ENCODE measurements at places on chromosomes 11 and 22.

DNA sequence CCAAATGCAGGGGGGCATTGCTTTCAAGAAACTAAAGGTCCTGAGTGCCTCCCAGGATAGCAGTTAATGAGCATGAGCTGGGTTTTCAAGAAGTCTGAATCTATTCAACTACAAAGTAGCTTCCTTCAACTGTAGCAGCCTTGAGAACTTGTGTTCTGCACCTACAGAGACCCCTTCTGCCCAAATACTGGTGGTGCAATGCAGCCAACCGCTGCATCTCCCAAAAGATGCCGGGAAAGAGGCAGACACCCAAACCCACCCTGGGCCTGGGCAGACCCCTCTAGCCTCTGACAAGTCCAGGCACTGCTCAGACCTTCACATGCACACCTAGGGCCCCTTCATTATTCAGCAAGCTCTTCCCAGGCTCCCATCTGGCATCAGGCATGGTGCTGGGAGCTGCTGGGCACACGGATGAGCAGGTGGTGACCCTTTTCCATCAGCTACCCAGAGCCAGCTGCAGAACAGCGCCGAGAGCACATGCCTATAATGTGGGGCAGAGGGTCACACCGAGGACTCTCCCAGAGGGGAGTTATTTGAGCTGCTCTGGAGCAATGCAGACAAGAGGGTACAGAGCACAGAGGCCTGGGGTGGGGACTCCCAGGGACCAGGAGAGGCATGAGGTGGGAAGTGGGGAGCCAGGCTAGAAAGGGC, 44.9 kb upstream of the ETS1 start:
- DNase-seq, result no peak

DNA sequence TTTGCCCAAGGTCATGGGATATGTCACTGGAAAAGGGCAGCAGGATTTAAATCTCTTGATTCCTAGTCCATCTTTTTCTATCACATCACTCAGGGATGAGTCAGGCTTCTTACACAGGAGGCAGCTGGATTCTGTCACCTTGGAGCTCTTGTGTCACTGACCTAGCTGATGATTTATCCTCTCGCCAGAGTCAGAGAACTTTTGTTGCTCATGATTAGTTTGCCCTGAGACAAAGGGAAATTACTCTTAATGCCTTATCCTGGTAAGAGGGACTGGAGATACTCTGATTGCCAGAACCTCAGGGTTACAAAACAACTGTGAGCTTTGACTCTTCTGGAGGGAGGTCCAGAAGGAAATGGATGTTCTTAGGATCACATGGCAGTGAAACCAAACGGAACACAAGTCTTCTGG, 10.1 kb downstream of the COA4 start:
- DNase-seq, result no peak

- DNase-seq, result no peak
These were observed 1.4 kb downstream of the CELSR1 start for GRCh38 chr22:46535876-46536536.

GRCh38 chr11:92638678-92639077, 330.8 kb upstream of the MTNR1B start:
- no peak for DNase-seq

DNA sequence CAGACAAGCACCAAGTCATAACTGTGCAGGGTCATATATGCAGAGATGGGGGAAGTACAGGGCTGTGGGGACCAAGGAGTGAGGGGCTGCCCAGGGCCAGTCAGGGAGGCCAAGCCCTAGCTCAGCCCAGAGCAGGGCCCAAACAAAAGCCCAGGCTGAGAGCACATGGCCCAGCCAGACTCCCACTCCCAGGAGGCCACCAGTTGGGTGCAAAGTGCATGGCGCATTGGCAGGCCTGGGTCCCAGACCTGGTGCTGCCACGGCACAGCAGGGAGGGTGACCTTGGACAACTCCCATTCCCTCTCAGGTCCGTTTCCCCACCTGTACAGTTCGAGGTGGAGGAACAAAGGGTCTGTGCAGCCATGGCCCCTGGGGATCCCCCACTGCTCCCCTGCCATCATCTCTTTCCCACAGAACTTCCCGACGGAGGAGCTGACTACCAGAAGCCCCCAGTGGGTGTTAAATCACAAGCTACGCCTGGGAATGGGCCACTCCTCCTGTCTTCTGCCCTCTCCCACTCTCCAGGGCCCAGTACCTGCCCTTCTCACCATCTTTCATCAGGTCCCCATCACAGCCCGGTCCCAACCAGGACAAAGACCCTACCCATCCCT, 608 bp downstream of the NIPSNAP1 start:
- no peak for DNase-seq

DNA sequence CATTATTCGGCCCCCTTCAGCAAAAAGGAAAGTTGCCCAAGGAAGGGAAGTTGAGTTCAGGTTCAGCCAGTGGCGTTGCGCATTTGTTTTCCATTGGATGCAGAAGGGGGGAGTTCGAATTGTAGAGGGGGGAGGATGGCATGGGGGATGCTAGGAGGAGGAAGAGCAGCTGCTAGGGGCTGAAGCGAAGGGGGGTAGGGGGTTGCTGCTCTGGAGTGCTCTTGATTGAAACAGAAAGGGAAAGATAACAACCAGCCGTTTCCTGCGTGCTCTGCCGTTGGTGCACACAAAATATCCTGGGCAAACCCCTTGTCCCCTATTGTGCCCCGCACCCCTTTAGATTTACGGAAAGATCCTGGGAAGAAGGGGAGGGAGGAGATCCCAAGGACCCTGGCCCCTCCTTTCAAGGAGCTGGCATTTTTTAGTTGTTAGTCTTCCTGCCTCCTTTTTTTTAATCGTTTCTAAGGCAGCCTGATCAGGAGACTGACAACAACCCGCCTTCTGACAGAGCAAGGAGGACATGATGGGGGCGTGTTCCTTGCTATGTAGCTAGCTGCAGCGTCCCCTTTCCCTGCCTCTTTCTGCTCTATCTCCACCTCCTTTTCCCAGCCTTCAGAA, 2.1 kb downstream of the KMT2A start:
- DNase-seq, result peak; percentile 41

DNA sequence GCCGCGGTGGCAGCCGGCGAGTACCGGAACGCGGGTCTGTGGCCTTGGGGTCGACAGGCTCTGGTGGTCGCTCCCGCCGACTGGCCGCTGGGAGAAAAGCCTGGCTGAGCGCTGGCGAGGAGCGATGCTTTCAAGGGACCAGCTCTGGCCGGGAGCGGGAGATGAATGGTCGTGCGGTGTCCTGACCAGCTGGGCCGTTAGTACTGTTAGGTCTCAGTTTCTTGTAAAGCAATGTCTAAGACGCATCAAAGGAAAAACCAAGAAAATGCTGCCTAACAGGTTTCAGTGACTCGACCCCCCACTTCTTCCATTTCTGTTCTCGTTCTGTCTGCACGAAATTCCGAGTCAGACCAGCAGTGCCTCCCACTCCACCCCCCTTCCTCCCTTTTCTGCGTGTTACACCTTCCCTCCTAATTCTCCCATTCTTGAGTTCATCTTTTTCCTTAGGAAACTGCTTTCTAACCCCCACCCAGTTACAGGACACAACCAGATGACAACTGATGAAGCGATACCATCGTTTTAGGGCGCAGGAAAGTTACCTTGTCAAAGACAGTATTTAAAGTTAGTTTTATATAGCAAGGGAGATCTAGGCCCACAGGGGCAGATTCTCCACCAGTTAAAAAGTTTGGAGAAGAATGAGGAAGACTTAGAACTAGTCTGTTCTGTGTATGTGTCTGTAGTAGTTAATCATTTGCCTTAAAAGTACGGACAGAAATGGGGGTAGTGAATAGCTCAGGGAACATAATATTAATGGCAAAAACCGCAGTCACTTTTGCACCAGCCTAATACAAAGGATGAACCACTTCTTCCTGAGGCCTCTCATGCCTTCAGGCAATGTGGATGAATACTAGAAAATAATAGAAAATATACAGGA, 1.0 kb downstream of the CUL5 start:
- no peak for DNase-seq

DNA sequence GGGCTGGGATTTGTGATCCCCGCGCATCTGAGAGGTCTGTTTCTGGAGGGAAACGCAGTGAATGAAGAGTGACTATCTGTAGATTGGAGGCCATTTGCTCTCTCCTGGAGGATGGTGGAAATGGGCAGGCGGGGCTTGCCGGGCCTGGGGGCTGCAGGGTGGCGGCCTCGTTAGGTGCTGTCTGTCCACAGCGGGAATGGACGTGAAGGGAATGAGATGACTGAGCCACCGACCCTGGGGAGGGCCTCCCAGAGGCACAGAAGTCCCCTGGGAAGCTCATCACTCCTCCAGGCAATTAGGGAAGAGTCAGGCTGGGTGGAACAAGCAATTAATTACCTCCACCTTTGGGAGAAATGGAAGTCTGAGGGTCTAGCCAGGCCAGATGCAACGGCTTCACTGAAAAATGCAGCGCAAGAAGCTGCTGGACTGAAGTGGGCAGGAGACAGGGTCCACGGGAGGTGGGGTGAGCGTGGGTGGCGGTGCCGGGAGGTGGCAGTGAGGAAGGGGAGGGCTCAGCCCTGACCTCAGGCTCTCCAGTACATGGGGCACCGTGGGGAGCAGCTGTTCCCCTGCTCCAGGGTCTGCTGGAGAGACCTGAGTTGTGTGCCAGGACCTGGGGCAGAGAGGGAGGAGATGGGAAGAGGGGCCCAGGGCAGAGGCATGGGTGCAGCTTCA, 524.5 kb downstream of the BRD1 start:
- DNase-seq, result peak; percentile 2

GRCh38 chr22:26612652-26613051, 5.2 kb downstream of the CRYBB1 start:
- no peak for DNase-seq

DNA sequence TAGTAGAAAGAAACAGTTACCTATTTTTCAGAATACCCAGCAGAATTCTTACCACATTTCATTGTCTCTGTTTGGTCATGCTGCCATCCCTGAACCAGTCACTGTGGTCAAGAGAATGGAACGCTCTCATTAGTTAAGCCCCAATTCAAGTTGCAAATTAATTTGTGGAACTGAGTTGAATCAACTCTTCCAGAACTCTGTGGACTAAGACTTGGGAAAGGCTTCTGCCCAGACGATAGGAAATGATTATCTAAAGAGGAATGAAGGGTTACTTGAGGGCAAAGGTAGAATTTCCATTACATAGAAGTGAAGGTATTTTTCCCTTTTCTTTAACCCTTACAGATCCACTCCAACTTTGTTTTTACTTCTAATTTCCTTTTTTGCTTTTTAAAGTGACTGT, 286.4 kb downstream of the DYNC2H1 start:
- no peak for DNase-seq

- no peak for DNase-seq
These were observed 5.6 kb upstream of the SYT8 start for GRCh38 chr11:1829039-1829820.

- DNase-seq, result no peak
These were observed 323.0 kb upstream of the CCDC90B start for GRCh38 chr11:83609191-83609590.

GRCh38 chr11:76750067-76750466, 33.1 kb upstream of the TSKU start:
- DNase-seq, result no peak

- peak; percentile 61 for DNase-seq
These were observed 602 bp downstream of the EWSR1 start for GRCh38 chr22:29268511-29269229.

GRCh38 chr11:114080769-114081168, 21.3 kb downstream of the ZBTB16 start:
- DNase-seq, result no peak
